Fibroblast of mammary gland (primary cell): ENCODE measurements at places on chromosomes 6 and 20.

DNA sequence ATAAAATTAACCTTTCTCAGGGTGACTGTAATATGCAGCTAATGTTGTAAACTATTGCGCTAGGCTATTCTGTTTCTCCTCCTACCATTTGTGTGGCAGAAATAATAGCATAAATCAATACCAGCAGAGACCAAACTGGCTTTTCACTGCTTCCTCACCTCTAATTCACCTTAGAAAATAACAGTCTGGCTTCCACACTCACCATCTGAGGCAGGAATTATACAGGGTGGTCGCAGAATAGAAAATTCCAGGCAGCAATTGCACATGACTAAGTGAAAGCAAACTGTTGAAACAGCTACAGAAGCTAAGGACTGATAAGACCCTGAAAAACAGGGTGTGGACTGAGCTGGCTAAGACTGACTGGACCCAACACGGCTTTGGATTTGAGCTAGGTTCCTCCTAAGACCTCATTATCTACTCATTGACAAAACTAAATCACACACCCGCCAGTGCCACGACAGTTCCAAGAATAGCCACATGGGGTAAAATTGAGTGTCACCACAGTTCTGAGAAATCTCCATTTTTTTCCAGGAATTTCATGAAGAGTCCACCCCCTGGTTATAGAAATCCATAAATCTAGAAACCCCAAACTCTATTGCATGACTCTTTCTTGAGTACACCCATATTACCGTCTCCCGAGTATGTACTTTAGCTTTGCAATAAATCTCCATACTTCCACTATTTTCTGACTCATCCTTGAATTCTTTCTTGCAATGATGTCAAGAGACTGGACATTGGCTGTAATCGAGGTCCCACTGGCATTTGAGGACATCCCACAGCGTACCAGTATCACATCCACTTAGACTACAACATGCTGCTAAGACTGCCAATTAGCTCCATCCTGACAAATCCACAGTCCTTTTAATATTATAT lies 60.9 kb upstream of the KCNQ5 start:
- peak; percentile 39 for DNase-seq

GRCh38 chr6:136016228-136017225 lies 165.0 kb downstream of the PDE7B start:
- peak; percentile 20 for DNase-seq

- DNase-seq = no peak
Measured at GRCh38 chr6:35973670-35974222, 50.7 kb downstream of the SLC26A8 start.

GRCh38 chr6:82083646-82084045 lies 163.9 kb downstream of the IBTK start:
- peak; percentile 21 for DNase-seq

DNA sequence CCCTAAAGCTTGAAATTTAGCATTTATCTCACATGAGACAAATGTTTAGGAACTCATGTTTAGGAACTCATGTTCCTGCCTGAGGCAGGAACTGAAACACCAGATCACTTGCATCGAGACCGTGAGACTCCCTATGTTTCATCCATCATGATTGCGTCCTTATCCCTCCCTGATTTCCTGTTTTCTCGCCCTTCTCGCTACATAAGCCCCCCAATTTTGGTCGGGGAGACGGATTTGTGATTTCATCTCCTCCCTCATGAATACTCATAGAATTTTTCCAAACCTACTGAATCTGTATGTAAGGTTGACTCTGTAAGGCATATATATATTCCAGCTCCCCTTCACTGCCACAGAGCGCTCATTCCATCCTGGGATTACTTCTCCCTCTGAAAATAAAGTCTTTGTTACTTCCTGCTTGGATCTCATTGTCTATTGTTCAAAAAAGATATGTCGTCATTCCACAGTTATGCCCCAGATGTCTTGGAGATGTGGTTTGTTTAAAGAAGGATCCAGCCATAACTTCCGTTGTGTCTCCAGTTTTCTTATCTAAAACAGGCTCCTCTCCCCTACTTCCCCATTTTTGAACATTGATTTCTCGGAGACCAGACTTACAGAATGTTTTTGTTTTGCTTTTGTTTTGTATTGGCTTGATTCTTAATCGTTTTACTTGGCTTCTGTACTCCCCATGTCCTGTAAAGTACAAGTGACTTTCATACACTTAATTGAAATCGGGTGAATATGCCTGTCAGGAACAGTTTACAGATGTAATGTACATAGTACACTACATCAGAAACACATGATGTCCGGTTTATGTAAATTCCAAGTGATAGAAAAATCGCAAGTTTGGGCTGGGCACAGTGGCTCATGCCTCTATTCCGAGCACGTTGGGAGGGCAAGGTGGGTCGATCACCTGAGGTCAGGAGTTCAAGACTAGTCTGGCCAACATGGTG lies 118.7 kb downstream of the HFE start:
- DNase-seq = peak; percentile 73
